ENCODE measurements at places on chromosomes 3 and 15. TPM values are rescaled to one million over a fixed set of nuclear protein-coding genes. Genes with fewer than 3 reads are reported as not detected.

Gene GPR149
- polyA plus RNA-seq = not detected

DNA sequence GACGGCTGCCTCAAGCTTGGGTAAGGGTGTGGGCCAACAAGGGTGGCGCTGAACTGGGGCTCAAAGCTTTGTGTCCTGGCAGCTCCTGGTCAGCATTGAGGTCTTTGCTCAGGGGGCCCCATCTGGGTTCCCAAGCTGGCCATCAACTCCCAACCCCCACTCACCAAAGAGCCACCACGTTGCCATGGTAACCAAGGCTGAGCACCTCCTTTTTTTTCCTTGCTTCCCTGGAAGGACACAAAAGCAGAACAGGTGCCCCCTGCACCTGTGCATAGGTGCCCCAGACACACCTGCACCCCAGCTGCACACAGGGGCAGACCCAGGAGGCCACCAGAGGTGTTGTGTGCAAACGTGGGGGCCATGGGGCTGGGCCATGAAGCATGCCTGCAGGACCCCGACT lies 16.5 kb downstream of the UROC1 start:
- no peak for DNase-seq

GRCh38 chr15:84772467-84772866 lies 24.1 kb downstream of the ZNF592 start:
- DNase-seq = no peak

DNA sequence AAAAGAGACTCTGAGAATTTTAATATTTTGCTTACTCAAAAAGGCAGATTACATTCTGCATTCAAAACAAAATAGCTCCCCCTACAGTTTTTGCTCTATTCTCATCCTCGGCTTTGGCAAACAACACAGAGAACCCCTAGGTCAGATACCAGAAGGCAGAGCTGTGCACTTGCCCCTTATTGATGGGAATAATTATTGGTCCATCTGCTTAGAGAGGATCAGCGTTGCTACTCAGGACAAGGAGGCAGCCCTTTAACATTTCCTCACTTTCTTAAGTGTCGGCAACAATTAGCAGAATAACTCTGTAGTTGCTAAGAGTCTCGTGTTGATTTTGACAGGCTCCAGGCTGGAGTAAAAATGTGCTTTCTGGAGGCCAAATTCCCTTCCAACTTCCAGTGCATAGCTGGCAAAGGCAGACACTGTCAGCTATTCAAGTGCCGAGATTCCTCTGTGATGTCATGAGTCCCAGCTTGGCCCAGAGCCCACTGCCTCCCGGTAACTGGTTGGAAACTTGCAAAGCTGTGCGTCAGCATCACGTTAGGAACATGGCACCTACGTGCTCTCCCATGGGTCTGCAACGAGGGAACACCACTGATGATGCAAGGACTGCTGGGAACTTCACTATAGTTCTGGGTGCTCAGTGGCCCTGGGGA lies 482.7 kb upstream of the ADAMTS9 start:
- peak; percentile 54 for DNase-seq

DNA sequence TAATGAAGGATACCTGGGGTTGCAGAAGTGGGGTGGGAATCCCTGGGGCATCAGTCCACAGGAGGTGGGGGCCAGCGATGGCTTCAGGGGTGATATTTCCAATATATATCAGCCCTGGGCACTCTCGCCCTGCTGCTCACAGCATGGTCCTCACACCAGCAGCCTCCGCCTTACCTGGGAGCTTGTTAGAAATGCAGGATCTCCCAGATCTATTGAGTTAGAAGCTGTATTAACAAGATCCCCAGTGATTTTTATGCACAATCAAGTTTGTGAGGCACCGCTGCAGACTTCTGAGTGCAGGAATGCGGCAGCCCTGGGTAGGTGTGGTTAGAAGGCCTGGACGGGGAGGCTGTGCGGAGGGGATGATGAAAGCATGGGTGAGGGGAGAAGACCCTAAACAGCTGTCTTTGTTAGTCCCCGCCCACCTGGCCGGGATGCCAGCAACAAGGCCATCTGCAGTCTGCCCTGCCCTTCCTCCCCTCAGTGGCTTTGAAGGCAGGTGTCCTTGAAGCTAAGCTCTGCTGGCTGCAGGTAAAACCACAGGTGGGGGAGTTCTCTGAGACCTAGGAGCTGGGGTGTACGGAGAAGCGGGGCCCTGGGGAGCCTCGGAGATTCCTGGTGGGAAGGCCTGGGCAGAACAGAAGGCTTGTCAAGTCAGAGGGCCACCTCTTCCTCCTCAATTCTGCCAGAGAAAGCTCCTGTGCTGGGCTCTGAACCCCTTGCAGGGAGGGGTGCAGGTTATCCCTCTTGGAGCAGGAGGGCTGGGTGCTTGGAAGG lies 11.4 kb downstream of the FAM107A start:
- no peak for DNase-seq

- no peak for DNase-seq
These were observed 19.2 kb upstream of the RAD18 start for GRCh38 chr3:8982509-8982908.

Gene TM4SF1
- polyA plus RNA-seq = 101 TPM

GRCh38 chr3:131151-131888 lies 65.2 kb upstream of the CHL1 start:
- no peak for DNase-seq

Gene CCDC80
- polyA plus RNA-seq = 12.0 TPM

DNA sequence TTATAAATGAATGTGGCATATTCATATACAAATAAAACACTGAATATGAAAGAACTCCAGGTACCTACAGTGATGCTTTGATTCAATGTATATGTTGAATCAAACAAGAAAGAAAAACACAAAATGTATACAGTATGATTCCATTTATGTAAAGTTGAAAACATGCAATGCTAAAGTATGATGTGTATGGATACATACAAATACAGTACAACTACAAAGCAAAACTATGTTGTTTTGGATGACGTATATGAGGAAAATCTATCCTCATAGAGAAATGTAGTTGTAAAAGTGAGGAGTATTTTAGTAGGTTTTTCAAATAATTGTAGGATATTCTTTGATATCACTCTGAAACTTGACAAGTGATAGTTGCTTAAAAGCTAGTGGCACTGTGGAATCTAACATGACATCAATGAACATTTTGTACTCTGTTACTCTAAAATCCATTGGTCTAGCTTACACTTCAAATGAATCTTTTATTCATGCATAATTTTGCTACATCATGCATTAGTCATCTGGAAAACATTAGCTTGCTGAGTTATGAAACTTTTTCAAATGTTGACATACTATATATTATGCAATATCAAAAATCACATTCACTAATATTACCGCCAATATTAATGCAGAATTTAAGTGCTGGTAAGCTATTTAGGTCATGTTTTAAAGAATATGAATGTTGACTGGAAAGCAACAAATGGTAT lies 278.1 kb upstream of the CHRNA7 start:
- DNase-seq = no peak

Data from kidney (tissue), 22 donors.